ENCODE measurements at places on chromosomes 16 and 17.

- no peak for DNase-seq
Measured at GRCh38 chr17:44221862-44222111, 2.3 kb upstream of the UBTF start.

DNA sequence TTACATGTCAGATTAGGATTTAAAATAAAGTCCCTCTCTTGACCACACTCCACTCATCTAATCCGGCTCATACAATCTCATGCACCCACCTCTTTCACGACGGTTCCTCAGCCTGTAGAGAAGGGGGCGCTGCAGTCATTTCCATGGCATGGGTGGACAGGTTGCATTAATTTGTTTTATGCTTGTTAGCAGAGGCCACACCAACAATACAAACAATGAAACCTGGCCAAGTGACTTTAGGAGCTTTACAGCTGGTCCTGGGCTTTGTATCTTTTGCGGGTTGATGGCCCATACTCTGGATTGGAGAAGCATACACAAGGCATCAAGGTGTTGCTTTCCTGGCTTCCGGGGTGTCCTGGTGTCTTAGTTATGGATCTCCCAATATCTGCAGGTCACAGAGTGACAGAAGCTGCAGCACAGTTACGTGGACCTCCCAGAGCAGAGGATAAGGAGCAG, 9.7 kb upstream of the SNF8 start:
- DNase-seq = no peak

DNA sequence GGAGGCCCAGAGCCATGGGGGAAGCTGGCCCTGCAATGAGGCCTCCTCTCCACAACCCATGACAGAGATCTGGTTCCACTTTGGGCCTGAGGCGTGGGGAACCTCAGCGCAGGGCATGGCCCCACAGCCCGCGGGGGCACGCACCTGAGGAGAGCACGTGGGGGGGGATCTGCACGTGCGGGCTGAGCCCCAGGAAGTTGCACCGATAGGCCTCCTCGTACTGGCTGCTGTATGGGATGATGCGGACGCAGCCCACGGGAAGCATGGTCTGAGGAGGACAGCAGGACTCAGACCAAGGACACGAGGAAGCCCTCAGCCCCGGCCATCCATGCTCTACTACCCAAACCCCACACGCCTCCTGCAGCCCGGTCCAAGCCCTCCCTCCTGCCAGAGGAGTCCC, 10.1 kb upstream of the PLD6 start:
- no peak for DNase-seq

- no peak for DNase-seq
Measured at GRCh38 chr16:30867747-30868146, 26.1 kb downstream of the BCL7C start.

- no peak for DNase-seq
Measured at GRCh38 chr17:74541176-74542111, 4.5 kb downstream of the CD300C start.
